ENCODE measurements at places on chromosomes 2 and 18. TPM values are rescaled to one million over a fixed set of nuclear protein-coding genes. Genes with fewer than 3 reads are reported as not detected.

Gene NYAP2
- total RNA-seq, result not detected

Gene MAP3K2
- total RNA-seq, result 60.4 TPM

- peak; percentile 56 for DNase-seq
- H3K4me3 ChIP-seq, result peak overlapping the region; percentile 99
- H3K27ac ChIP-seq, result peak overlapping the region; percentile 97
These were observed 2.0 kb downstream of the PPP4R1 start for GRCh38 chr18:9612215-9612830.

DNA sequence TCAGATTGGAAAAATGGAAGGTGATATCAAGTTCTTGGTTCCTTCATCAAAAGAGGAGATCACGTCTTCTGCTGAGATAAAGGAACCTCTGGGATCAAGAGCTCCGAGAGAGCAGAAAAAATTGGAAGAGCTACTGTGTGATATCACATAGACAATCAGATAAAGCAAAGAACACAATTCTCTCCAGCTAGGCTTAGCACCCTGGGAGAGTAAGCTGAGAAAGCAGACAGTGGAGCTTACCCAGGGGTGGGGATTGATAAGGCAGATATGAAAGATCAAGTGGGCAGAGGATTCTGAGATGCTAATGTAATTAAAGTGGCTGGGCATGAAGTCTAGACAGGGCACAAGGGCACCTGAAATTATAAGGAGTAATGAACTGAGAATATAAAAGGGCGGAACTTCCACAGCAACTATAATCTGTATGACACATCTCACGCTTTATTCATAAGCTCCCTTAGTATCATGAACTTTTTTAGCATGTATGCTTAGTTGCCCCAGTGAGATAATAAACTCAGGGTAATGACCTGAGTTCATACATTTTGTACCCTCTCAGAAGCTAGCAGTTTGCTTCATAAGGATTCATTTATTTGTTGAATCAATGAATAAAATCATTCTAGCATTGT lies 65.8 kb downstream of the FAM161A start:
- no peak overlapping the region for H3K4me3 ChIP-seq
- DNase-seq, result no peak
- H3K4me1 ChIP-seq, result peaks cover 8% of the 10 kb centered on the region
- no peaks in the 10 kb centered on the region for H3K36me3 ChIP-seq
- no peak overlapping the region for H3K27ac ChIP-seq

DNA sequence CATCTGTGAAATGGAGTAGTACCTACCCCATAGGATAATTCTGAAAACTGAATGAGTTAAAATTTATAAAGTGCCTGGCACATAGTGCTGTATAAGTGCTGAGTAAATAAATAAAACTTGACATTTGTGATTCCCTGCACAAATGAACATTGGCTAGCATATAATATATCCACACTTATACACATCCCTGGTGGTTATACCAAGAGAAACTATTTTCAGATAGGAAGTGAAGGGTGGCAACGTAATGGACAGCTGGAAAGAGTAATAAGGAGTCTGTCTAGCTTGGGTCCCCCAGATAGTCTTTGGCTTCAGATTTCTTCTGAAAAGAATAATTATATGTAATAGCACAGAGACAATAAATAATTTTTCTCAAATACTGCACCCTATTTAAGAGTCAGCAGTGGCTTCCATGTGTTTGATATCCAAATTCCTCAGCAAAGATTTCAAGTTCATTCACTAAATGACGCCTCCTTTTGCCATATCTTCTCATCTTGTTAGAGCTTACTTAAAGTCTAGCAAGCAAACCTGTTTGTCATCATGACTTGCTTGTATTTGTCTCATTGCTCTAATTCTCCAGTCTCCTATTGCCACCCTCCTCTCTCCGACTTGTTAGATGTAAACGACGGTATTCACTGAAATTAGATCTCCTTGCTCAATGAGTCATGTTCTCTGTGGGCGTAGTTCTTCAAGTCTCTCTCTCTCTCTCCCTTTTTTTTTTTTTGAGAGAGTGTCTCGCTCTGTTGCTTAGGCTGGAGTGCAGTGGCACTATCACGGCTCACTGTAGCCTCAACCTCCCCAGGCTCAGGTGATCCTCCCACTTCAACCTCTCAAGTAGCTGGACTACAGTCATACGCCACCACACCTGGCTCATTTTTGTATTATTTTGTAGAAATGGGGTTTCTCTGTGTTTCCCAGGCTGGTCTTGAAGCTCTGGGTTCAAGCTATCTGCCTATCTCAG lies 8.7 kb upstream of the ADGRF3 start:
- H3K27me3 ChIP-seq, result no peaks in the 10 kb centered on the region
- DNase-seq, result peak; percentile 44
- peak overlapping the region; percentile 29 for H3K4me3 ChIP-seq
- H3K4me1 ChIP-seq, result peaks cover 77% of the 10 kb centered on the region
- H3K36me3 ChIP-seq, result peaks cover 10% of the 10 kb centered on the region
- peak overlapping the region; percentile 78 for H3K27ac ChIP-seq

Gene NAT8
- total RNA-seq, result not detected

- no peak overlapping the region for H3K27ac ChIP-seq
- H3K36me3 ChIP-seq, result no peaks in the 10 kb centered on the region
- peaks cover 7% of the 10 kb centered on the region for H3K4me1 ChIP-seq
- H3K4me3 ChIP-seq, result no peak overlapping the region
These were observed 309.5 kb upstream of the HS6ST1 start for GRCh38 chr2:128628206-128628605.

Gene THSD7B
- total RNA-seq, result not detected

DNA sequence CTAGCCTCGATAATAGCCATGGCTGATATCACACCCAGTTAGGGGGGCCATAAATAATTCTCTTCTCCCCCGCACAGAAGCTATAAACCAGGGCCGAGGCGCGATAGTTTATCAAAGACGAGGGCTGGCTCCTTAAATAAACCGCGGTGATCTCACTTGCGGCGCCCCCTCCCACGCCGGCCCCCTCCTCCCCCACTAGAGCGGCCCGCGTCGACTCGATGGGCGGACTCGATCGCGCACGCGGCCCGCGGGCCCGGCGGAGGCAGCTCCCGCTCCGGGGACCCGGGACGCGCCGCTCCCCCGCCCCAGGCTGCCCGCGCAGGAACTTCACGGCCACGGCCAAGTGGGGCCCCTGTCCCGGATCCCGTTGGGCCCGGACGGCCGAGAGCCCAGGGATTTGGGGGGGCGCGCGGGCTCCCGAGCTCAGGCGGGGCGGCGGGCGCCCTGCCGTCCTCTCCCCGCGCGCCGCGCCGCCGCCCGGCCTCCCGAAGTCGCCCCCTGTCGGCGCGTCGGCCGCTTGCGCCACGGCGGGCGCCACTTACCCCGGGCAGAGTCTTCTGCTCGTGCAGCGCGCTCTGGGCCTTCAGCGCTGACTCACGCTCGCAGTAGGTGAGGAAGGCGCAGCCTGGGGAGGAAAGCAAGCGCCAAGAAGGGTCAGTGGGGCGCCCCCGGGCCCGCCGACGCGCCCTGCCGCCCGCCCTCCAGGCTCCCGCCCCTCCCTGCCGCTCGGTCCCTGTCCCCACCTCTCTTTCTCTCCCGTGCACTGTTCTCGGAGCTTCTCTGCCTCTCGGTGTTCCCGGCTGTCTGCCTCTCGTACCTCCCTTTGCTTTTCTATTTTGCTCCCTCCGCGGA lies 80.4 kb downstream of the CELF4 start:
- H3K27ac ChIP-seq, result no peak overlapping the region
- H3K27me3 ChIP-seq, result peaks cover 100% of the 10 kb centered on the region
- no peaks in the 10 kb centered on the region for H3K4me1 ChIP-seq
- peak; percentile 45 for DNase-seq
- no peaks in the 10 kb centered on the region for H3K36me3 ChIP-seq

DNA sequence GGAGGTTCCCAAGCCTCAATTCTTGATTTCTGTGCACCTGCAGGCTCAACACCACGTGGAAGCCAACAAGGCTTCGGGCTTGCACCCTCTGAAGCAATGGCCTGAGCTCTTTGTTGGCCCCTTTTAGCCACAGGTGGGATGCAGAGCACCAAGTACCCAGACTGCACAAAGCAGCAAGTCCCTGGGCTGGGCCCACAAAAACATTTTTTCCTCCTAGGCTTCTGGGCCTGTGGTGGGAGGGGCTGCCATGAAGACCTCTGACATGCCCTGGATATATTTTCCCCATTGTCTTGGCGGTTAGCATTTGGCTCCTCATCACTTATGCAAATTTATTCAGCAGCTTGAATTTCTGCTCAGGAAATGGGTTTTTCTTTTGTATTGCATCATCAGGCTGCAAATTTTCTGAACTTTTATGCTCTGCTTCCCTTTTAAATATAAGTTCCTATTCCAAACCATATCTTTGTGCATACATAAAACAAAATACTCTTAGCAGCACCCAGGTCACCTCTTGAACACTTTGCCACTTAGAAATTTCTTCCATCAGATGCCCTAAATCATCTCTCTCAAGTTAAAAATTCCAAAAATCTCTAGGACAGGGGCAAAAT lies 9.0 kb upstream of the MATN3 start:
- H3K4me1 ChIP-seq, result no peaks in the 10 kb centered on the region
- H3K36me3 ChIP-seq, result no peaks in the 10 kb centered on the region
- no peaks in the 10 kb centered on the region for H3K27me3 ChIP-seq
- H3K4me3 ChIP-seq, result no peak overlapping the region
